Smooth muscle cell of the umbilical artery (primary cell): ENCODE measurements at places on chromosomes 1 and 21. TPM values are rescaled to one million over a fixed set of nuclear protein-coding genes. Genes with fewer than 3 reads are reported as not detected.

KCNJ9 gene
- not detected in 2 replicates for total RNA-seq

ANXA9 gene
- 0.05 TPM in 1 of 2 replicates, not detected in the other for total RNA-seq

ST6GALNAC5 gene
- total RNA-seq, result 140 and 184 TPM in 2 replicates

GRHL3 gene
- total RNA-seq, result not detected in 2 replicates

CDCA8 gene
- total RNA-seq, result 0.30 and 7.3 TPM in 2 replicates

LIN28A gene
- total RNA-seq, result not detected in 2 replicates

SLC6A17 gene
- total RNA-seq, result under 0.01 and 0.60 TPM in 2 replicates

PPM1J gene
- 0.59 and 1.6 TPM in 2 replicates for total RNA-seq

CLEC20A gene
- total RNA-seq, result not detected in 2 replicates

ATP6V1G3 gene
- total RNA-seq, result not detected in 2 replicates

TEX38 gene
- total RNA-seq, result not detected in 2 replicates

KIRREL1 gene
- 200 and 213 TPM in 2 replicates for total RNA-seq

SYPL2 gene
- total RNA-seq, result under 0.01 TPM in 1 of 2 replicates, not detected in the other

NT5C1A gene
- total RNA-seq, result not detected in 2 replicates

GATAD2B gene
- 3.6 and 8.0 TPM in 2 replicates for total RNA-seq

FLG2 gene
- not detected in 2 replicates for total RNA-seq

DDAH1 gene
- 41.3 and 79.6 TPM in 2 replicates for total RNA-seq

CASZ1 gene
- under 0.01 and 0.46 TPM in 2 replicates for total RNA-seq

MYCL gene
- 1.3 and 2.1 TPM in 2 replicates for total RNA-seq

SPRR4 gene
- not detected in 2 replicates for total RNA-seq

MSH4 gene
- total RNA-seq, result 0.46 and 0.59 TPM in 2 replicates

RGS4 gene
- 173 and 822 TPM in 2 replicates for total RNA-seq

SYT11 gene
- 46.9 and 65.6 TPM in 2 replicates for total RNA-seq

ASAP3 gene
- 19.9 and 24.1 TPM in 2 replicates for total RNA-seq

AADACL4 gene
- not detected in 2 replicates for total RNA-seq

TNFRSF8 gene
- 0.60 TPM in 1 of 2 replicates, not detected in the other for total RNA-seq

EDARADD gene
- not detected in 2 replicates for total RNA-seq

LCE6A gene
- total RNA-seq, result not detected in 2 replicates

CFAP74 gene
- not detected in 2 replicates for total RNA-seq

ADORA1 gene
- 5.7 and 12.8 TPM in 2 replicates for total RNA-seq

TPR gene
- total RNA-seq, result 96.4 and 96.5 TPM in 2 replicates
